ENCODE measurements at places on chromosomes 5 and 9. TPM values are rescaled to one million over a fixed set of nuclear protein-coding genes. Genes with fewer than 3 reads are reported as not detected.

- no peak for DNase-seq
These were observed 452.1 kb upstream of the MPDZ start for GRCh38 chr9:13731637-13732036.

DNA sequence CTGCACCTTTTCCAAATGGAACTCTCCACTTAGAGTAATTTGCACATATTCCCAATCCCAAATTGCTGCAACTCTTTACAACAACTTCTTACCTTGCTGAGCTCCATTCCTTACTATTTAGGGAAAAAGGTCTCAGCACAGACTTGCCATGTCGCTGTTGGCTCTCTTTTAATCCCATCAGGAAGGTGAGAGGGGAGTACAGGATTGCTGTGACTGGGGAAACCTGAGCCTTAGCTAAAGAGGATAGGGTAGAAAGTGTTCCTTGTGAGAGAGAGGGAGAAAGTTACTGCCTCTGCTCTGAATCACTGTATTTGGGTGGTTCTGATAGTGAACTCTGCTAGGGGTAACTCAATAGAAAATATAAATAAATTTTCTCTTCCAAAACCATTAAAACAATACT lies 43.7 kb upstream of the GABRA1 start:
- no peak for DNase-seq

The DAB2IP gene
- 54.1 TPM for total RNA-seq

DNA sequence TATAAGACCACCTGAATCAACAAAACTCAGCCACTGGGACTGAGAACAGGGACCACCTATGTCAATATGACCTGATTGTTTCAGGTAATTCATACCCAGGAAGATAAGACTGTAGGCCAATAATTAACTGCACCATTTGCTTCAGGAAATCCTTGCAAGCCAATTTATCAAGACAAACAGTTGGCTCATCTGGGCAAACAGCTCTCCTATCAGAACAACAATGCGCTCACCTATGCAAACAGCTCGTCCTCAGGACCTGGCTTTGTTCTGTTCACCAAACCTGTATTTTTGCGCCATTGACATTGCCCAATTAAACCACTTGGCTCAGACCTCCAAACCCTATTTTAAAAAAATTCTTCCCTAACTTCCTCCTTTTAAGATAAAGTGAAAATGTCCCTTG lies 92.3 kb upstream of the MARCHF11 start:
- DNase-seq: no peak

DNA sequence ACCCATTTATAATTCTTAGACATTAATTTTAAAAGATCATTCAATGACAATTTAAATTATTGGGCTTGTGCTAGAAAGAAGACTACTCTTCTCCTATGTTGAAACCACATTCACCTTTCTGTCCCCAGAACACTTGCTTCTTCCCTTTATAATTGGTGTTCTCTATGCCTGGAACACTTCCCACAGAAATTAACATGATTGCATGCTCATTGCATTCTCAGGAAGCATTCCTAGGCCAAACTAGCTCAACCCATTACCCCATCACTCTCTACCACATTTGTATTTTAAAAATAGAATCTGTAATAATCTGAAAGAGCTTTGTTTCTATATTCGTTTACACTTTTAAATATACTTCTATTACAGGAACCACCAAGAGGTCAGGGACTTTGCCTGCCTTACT lies 184.7 kb downstream of the MEF2C start:
- DNase-seq: no peak

The SMAD5 gene
- 61.9 TPM for total RNA-seq

The EIF4E1B gene
- not detected for total RNA-seq

GRCh38 chr9:99850736-99851499 lies 29.2 kb downstream of the NR4A3 start:
- no peak for DNase-seq

- DNase-seq: no peak
These were observed 586.4 kb downstream of the TAF11L14 start for GRCh38 chr5:18220631-18221030.

The PSIP1 gene
- total RNA-seq: 41.7 TPM

- no peak for DNase-seq
These were observed 43.9 kb downstream of the RAPGEF1 start for GRCh38 chr9:131695836-131696460.

The PRR7 gene
- 1.7 TPM for total RNA-seq

GRCh38 chr9:3497401-3497800 lies 28.4 kb downstream of the RFX3 start:
- DNase-seq: no peak

The PCDHGA7 gene
- total RNA-seq: 1.9 TPM

GRCh38 chr5:137061382-137061781 lies 437.7 kb downstream of the SPOCK1 start:
- DNase-seq: no peak

- no peak for DNase-seq
These were observed 574.1 kb downstream of the NR2F1-AS1 start for GRCh38 chr5:93006915-93007314.

DNA sequence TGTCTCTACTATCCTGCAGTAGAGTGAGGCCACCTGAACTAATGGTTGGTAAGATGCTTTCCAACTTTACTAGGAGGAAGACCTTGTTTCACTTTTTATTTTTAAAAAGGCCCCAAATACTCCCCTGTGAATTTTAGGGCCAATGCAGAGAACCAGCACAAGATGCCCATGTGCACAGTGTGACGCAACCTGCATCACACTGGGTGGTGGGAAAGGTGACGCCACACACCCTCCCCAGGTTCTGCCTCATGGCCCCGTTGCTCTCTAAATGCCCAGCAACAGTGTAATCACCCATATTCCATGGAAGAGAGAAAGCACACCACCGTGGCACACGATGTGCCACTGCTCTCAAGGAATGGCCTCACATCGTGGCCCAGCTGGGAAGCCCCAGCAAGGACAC lies 6.4 kb downstream of the SURF4 start:
- no peak for DNase-seq

GRCh38 chr5:81171769-81172168 lies 61.4 kb upstream of the CKMT2 start:
- no peak for DNase-seq

- no peak for DNase-seq
These were observed at the start of gene RXFP3 for GRCh38 chr5:33936381-33937016. Gene RXFP3, plus strand, starts transcription at chr5:33936386. Its CDS starts 355 bp downstream, at chr5:33936741.

- no peak for DNase-seq
These were observed 51.5 kb downstream of the SEMA4D start for GRCh38 chr9:89446261-89446960.
